WTC11 (cell line): ENCODE measurements at places on chromosomes 13 and 19. TPM values are rescaled to one million over a fixed set of nuclear protein-coding genes. Genes with fewer than 3 reads are reported as not detected.

The DNASE2 gene
- total RNA-seq = 31.7 to 35.7 TPM (median 33.4 TPM) in 3 replicates

The MYDGF gene
- total RNA-seq = 54.2 to 59.1 TPM (median 58.2 TPM) in 3 replicates

The C1QTNF9B gene
- total RNA-seq = 0.20 to 0.30 TPM in 2 of 3 replicates, not detected in the other

The CAMSAP3 gene
- 27.8 to 34.6 TPM (median 32.1 TPM) in 3 replicates for total RNA-seq

The IZUMO4 gene
- 0.73 to 1.9 TPM (median 1.8 TPM) in 3 replicates for total RNA-seq

DNA sequence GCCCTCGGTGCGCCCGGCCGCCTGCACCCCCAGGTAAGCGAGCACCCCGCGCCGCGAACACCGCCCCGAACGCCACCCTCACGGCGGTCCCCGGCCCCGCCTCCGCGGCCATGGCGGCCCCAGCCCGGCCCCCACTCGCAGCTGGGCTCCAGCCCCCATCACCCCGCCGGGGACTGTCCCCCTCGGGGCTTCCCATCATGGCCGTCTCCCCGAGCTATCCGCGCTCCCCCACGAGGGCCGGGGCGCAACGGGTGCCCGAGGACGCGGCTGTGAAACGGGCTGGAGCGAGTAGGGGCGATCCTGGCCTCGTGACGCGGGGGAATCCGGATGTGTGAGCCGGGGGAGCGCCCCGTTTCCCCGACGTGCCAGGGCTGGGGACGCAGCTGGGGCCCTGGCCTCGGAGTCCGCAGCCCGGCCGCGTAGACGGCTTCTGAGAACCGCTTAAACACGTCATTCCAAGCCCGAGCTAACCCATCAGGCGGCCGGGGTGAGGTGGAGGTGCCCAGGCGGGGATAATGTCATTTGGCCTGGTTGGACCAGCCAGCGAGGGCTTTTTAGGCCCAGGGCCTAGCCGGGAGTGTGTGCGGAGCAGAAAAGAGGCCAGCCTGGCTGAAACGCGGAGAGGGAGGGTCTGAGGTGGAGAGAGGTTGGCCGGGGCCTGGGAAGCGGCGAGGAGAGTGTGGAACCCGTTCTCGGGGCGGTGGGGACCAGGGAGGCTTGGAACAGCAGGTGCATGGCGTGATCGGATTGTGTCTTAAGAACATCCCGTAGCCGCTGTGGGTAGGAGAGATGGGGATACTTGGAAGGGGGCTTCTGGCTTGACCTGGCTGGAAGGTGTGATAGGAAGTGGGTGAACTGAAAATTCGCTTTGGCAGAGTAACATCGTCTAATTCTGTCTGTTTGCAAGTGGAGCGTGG lies 550 bp downstream of the CERS4 start:
- H3K4me3 ChIP-seq = peak overlapping the region; percentile 86
- peaks cover 68% of the 10 kb centered on the region for H3K4me1 ChIP-seq
- peak overlapping the region; percentile 54 for H3K27ac ChIP-seq
- H3K36me3 ChIP-seq = peaks cover 21% of the 10 kb centered on the region
- no peaks in the 10 kb centered on the region for H3K27me3 ChIP-seq

DNA sequence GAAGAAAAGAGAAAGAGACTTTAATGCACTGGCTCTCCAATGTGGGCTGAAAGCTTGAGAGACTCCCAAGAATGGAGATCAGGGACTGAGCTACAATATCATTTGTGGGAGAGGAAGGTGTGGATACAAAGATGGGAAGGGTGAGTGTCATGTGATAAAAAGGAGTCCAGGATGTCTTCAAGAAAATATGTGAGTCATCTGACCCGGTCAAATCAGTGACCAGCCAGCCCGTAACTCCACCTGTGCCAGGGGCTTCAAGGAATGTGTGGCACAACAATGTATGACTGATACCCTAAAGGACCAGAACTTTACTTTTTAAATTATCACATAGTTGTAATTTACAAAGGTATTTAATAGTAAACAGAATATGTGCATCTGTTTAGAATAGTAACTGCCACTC lies 97.2 kb downstream of the DOCK9 start:
- DNase-seq = no peak
- H3K27me3 ChIP-seq = no peaks in the 10 kb centered on the region
- no peak overlapping the region for H3K4me3 ChIP-seq
- H3K4me1 ChIP-seq = peaks cover 22% of the 10 kb centered on the region

- no peak for DNase-seq
- no peak overlapping the region for H3K27ac ChIP-seq
- H3K36me3 ChIP-seq = peaks cover 66% of the 10 kb centered on the region
- no peaks in the 10 kb centered on the region for H3K4me1 ChIP-seq
- H3K4me3 ChIP-seq = no peak overlapping the region
These were observed 27.2 kb downstream of the WDR62 start for GRCh38 chr19:36081894-36082293.

DNA sequence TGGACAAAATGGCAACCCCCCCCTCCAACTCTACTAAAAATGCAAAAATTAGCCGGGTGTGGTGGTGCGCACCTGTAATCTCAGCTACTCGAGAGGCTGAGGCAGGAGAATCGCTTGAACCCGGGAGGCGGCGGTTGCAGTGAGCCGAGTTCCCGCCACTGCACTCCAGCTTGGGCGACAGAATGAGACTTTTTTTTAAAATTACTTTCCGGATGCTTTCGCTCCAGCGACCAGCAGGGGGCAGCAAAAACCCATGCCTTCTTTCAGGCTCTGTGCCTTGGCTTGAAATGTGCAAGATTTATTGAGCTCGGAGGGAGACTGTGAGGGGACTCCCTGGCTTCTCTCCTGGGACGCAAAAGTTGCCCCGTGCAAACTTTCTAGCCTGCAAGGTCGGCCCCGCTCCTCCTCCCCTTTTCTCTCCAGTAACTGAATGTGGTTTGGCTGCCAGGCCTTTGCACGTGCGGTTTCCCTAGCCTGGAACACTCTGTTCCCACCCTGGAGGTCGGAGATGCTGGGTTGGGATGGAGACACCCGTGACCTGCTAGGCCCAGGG lies 61.4 kb upstream of the NFIC start:
- DNase-seq = peak; percentile 81
- no peaks in the 10 kb centered on the region for H3K4me1 ChIP-seq
- no peak overlapping the region for H3K4me3 ChIP-seq
- peaks cover 29% of the 10 kb centered on the region for H3K27me3 ChIP-seq

GRCh38 chr13:90443268-90443667 lies 904.2 kb upstream of the MIR17HG start:
- no peak overlapping the region for H3K4me3 ChIP-seq
- H3K4me1 ChIP-seq = peaks cover 19% of the 10 kb centered on the region
- H3K27ac ChIP-seq = no peak overlapping the region
- no peak for DNase-seq
- H3K36me3 ChIP-seq = no peaks in the 10 kb centered on the region
- no peaks in the 10 kb centered on the region for H3K27me3 ChIP-seq
